ENCODE measurements at places on chromosomes 3 and 15.
A peak's percentile ranks its signal among the peaks of the same experiment; 100 is the strongest.

- DNase-seq: no peak
These were observed 142.9 kb upstream of the TP63 start for GRCh38 chr3:189488241-189488767.

- DNase-seq: no peak
These were observed 596.1 kb downstream of the OTOL1 start for GRCh38 chr3:162092751-162093150.

GRCh38 chr3:40588406-40588805 is 63.6 kb downstream of the ZNF621 start:
- DNase-seq: no peak

GRCh38 chr15:44296625-44297524 is 8.4 kb downstream of the GOLM2 start:
- peak; percentile 45 for DNase-seq

GRCh38 chr15:68666120-68666811 is 87.5 kb downstream of the CORO2B start:
- DNase-seq: no peak

DNA sequence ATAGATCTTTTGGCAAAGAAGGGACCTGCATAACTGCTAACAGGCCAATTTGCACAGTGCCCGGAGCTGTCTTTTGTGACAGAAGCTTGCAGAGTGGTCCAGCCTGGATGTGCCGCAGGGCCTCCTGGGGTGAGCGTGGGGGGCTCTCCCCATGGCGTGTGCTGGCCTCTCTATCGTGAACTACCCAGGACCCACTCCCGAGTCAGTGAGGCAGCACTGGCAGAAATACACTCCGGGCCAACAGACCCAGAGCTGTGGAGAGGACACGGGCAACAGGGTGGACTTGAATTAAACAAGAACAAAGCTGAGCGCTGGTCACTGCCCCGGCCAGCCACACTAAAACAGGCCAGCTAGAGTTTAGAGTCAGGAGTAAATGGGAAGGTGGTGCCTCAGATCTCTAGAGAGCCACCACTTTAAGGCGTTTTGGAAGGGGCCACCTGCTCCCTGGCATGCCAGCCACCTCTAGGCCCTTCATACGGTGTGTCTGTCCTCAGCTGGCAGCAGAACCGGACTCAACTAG is 152.1 kb downstream of the KLF13 start:
- no peak for DNase-seq

- no peak for DNase-seq
These were observed 418.2 kb downstream of the EPHA3 start for GRCh38 chr3:89525609-89526008.

- no peak for DNase-seq
These were observed 133.2 kb downstream of the LIPC start for GRCh38 chr15:58564981-58565380.

DNA sequence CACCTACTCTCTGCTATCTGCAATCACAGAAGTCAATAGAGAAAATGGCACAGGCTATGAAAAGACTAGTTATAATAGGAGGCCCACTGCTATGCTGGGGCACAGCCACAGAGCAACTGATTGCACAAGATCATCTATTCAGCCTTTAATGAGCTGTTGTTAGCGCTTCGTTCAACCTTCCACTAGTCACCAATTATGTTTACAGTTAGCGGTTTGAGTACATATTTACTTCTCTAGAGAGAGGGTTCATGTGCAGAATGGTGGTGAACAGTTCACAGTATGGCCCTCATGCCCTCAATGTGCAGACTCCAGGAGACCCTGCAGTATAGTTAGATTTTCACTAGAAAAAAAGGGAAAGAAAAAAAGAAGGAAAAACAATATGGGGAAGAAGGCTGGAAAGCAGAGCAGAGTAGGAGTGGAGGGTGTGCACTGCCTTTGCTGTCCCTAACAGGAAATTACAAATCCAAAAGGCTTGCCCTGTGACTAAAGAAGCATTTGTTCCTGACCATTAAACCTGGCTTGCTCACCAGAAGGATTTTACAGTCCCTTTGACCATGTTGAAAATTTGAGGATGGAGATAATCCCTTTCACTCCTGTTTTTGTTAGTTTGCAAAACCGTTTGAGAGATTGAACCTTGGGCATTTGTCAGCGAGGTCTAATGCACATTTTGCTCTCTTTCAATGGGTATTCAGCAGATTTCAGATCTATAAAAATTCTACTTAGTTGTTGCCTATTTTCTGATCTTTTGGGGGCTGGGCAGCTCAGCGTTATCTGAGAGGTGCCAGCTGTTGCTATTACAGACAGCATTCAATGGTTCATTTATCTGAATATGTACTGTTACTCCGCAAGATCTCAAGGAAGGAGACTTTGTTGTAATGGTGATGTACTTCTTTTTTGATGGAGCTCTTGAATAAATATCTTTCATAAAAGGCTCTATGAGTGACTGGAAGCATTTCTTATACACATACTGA is 296.1 kb downstream of the LSAMP start:
- no peak for DNase-seq

- DNase-seq: peak; percentile 13
These were observed 651 bp downstream of the PLSCR2 start for GRCh38 chr3:146468671-146469149.

DNA sequence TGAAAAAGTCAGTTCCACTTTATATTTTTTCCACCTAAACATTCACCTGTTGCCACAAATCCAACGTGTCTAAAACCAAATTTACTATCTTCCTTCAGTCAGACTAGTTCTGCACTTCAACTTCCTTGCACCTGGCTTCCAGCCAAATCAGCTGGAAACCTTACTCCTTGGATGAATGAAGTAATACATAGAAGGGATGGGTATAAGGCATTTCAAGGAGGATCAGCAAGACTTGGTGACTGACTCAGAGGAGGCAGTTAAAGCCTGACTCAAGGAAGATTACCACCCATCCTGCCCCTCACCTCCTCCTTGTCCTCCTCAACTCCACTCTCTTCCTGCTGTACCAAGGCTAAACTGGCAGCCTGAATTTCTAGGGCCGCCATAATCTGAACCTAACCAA is 37.1 kb downstream of the QTRT2 start:
- peak; percentile 74 for DNase-seq

GRCh38 chr3:133330065-133330464 is 69.8 kb upstream of the BFSP2 start:
- DNase-seq: no peak

- DNase-seq: no peak
These were observed 40.2 kb upstream of the C15orf61 start for GRCh38 chr15:67480741-67481140.

GRCh38 chr3:38536671-38537070 is 40.5 kb downstream of the EXOG start:
- no peak for DNase-seq

GRCh38 chr3:81909796-81910195 is 148.4 kb upstream of the GBE1 start:
- DNase-seq: no peak

- DNase-seq: no peak
These were observed 84.5 kb upstream of the ATP11B start for GRCh38 chr3:182708810-182709209.

DNA sequence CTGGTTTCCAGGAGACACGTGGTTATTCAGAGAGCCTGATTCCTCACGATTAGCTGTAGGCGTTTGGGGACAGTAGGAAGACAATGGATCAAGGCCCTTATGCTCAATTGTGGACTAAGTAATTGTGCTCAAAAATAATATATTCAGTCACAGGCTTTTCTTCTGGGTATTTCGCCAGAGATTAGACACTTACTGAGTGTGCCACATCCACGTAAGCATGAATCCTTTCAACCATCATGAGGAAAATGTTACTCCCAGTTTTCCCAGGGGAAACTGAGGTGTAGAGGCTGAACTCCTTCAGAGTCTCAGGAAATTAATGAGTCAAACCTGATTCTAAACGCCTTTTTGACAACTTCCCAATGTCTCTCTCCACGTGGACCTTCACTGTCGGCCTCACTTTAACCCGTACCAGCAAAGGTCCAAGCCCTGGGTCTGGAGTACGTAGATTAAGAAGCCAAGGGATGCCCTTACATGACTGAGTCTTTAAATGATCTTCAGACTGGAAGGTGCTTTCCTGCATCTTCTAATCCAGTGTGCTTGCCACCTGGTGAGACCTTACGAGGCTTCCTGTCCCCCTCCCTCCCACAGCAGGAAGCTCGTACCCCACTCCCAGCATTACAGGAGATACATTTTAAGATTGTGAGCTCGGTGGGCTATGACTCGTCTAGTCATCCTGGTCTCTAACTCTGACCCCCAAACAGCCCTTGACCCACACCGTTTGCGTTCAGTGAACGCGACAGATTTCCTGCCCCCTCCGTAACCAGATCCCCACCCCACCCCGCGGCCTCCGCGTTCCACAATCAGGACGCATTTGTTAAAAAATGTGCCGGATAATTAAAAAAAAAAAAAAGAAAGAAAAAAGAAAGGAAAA is 1.7 kb downstream of the PKM start:
- no peak for DNase-seq

GRCh38 chr15:62622775-62623174 is 419.8 kb upstream of the TPM1 start:
- DNase-seq: no peak

GRCh38 chr3:111321786-111322185 is 220.2 kb upstream of the CD96 start:
- no peak for DNase-seq

GRCh38 chr15:47513471-47513870 is 203.8 kb upstream of the SEMA6D start:
- no peak for DNase-seq

DNA sequence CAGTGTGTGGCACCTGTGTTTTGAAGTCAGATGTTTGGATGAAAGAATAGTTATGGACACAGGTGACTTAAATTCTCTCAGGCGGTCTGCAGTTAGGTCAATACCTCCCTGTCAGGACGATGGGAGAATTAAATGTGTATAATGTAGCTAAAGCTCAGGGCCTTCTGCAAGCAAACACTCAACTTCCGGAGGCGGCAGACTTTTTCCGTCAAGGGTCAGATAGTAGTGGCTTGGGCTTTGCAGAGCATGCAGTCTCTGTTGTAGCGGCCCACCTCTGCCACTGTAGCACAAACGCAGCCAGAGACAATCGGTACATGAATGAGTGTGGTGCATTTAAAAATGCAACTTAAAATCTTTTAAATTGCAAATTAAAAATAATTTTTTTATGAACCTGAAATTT is 47.4 kb downstream of the CMTM8 start:
- no peak for DNase-seq

DNA sequence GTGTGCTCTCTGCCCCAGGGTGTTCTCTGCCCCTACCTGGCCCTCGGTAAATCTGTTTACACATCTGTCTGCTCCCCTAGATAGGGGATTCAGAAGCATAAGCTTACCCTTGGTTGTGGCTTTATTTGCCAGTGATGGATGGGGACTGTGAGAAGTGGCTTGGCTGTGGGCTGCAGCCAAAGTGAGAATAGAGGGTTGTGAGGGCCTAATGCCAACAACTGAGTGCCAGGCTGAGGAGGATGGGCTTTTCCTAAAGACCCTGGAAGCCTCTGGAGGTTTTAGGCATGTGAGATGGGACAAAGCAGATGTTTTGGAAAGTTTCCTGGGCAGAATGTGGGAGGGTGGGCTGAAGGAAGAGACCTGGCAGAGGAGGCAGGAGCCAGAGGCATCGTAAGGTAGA is 15.4 kb upstream of the APEH start:
- DNase-seq: no peak

GRCh38 chr3:102178817-102179216 is 256.0 kb upstream of the ZPLD1 start:
- no peak for DNase-seq

DNA sequence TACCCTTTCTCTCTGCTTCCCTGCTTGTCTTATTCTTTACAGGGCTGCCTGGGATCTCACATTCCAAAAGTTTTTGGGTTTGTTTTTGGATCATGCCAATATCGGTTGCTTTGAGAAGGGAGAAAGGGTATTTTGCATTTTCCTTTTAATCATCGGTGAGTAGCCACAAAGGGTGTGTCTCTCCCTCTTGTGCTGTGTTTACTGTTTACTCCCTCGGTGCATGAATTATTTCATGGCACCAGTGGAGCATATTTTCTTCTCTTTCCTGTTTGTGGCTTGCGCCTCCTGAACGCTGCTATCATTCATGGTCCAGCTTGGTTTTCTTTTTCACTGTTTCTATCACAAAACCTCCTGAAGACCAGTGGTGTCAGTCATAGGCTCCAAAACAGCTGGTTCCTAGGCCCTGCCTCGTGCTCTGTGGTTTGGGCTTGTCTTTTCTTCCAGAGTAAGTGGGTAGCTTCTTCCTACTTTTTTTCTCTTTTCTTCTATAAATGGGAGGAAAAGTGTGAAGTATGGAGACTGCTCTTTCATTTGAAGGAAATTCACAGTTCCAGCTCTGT is 54.9 kb downstream of the IGF1R start:
- DNase-seq: no peak

DNA sequence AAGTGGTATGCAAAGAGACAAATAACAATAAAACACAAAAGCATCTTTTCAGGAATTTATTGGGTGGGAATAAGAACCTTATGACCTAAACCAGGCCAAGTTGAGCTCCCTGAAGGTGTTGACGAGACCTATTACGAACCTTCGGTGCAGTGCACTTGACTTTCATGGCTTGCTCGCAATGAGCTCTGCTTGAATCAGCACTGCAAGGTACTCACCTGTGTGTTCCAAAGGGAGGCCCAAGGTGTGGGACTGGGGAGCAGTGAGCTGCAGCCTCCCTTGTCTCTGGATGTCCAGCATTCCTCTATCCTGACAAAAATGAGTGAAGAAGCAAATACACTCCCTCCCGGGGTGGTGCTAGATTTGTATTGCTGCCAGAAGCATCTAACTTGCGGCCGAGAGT is at the start of gene MDFIC2:
Gene MDFIC2 (minus strand): TSS at position 303 of the 400 bp plus-strand sequence. CDS start 665 bp downstream, outside the sequence.
- DNase-seq: no peak

- DNase-seq: peak; percentile 94
These were observed 263.8 kb downstream of the FEZF2 start for GRCh38 chr3:62109534-62109933.

DNA sequence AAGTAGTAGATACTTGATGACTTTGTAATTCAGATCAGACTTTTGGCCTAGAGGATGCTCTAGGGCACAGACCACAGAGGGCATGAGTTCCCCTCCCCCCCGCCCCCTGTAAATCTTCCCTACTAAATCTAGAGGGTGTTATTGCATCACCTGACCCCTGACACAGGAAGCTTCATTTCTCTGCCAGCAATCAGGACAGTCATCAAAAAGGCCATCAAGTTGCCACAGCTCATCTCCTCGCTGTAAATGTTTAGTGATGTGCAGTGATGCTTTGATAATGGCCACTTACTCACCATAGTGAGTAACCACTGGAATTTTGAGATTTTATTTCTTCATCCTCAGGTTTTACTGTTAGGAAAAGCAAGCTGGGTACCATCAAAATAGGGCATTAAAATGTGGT is 289.2 kb upstream of the CHRM5 start:
- peak; percentile 21 for DNase-seq

DNA sequence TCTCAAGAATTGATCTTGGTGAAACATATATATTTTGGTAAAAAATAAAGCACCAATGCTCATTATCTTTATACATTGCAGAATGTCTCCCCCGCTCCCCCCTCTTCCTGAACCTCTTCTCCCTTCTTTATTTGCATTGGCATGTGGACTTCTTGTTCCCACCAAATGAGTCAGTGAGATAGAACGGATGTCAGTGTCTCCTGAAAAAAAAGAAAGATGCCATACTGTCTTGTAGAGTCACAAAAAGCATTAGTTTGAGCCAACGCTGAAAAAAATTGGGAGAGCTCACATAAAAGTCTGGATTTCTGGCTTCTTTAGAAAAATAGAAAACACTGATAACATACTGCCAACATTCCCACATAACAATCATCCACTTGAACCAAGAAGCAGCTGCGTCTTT is 32.0 kb upstream of the STXBP5L start:
- no peak for DNase-seq

- DNase-seq: peak; percentile 37
These were observed 4.2 kb upstream of the CHRM5 start for GRCh38 chr15:33963831-33964664.
